ENCODE measurements at places on chromosomes 16 and 17. TPM values are rescaled to one million over a fixed set of nuclear protein-coding genes. Genes with fewer than 3 reads are reported as not detected.

The KRT32 gene
- total RNA-seq = not detected

The PRR29 gene
- under 0.01 TPM for total RNA-seq

The SAMD14 gene
- total RNA-seq = 9.1 TPM

The TPSD1 gene
- not detected for total RNA-seq

The PIK3R5 gene
- not detected for total RNA-seq

The KRTAP9-2 gene
- not detected for total RNA-seq

The MT1G gene
- not detected for total RNA-seq

The TMEM114 gene
- total RNA-seq = 0.24 TPM

The DLX4 gene
- total RNA-seq = not detected

The FNDC8 gene
- total RNA-seq = not detected

The TMC8 gene
- not detected for total RNA-seq

The ABCA8 gene
- total RNA-seq = 0.49 TPM

The PIRT gene
- not detected for total RNA-seq

The PPP1R1B gene
- not detected for total RNA-seq

The SLC9A5 gene
- total RNA-seq = 3.0 TPM

The PRSS8 gene
- 0.16 TPM for total RNA-seq

The CDH5 gene
- not detected for total RNA-seq

The UMOD gene
- not detected for total RNA-seq

The QRICH2 gene
- total RNA-seq = 1.8 TPM

The KRT36 gene
- total RNA-seq = not detected

The SPSB3 gene
- total RNA-seq = 30.4 TPM

The CES4A gene
- 6.8 TPM for total RNA-seq

The MYH2 gene
- not detected for total RNA-seq

All from hair follicle dermal papilla cell (primary cell).